Pericardium fibroblast (primary cell): ENCODE measurements at places on chromosomes 2 and 18. TPM values are rescaled to one million over a fixed set of nuclear protein-coding genes. Genes with fewer than 3 reads are reported as not detected.

GALR1 gene
- not detected in 2 replicates for total RNA-seq

AQP12B gene
- not detected in 2 replicates for total RNA-seq

ABCG8 gene
- not detected in 2 replicates for total RNA-seq

CPLX4 gene
- not detected in 2 replicates for total RNA-seq

VSNL1 gene
- 0.09 TPM in 1 of 2 replicates, not detected in the other for total RNA-seq

C2orf66 gene
- not detected in 2 replicates for total RNA-seq

MYO3B gene
- not detected in 2 replicates for total RNA-seq

METTL5 gene
- total RNA-seq, result 50.4 and 99.0 TPM in 2 replicates

ADRA2B gene
- under 0.01 TPM in 1 of 2 replicates, not detected in the other for total RNA-seq

SPP2 gene
- not detected in 2 replicates for total RNA-seq

GCG gene
- not detected in 2 replicates for total RNA-seq

FAM124B gene
- not detected in 2 replicates for total RNA-seq

COA5 gene
- 12.7 and 24.8 TPM in 2 replicates for total RNA-seq

KCNE4 gene
- total RNA-seq, result 14.1 and 21.5 TPM in 2 replicates

MALL gene
- total RNA-seq, result 4.4 and 5.6 TPM in 2 replicates

RSAD2 gene
- not detected in 2 replicates for total RNA-seq

TRIM54 gene
- total RNA-seq, result not detected in 2 replicates

DNAH7 gene
- total RNA-seq, result 0.09 and 0.35 TPM in 2 replicates

ZEB2 gene
- total RNA-seq, result 31.3 and 37.8 TPM in 2 replicates

CRYGC gene
- total RNA-seq, result not detected in 2 replicates

DSC3 gene
- total RNA-seq, result 2.8 and 58.1 TPM in 2 replicates

XDH gene
- total RNA-seq, result not detected in 2 replicates

FBXO36 gene
- total RNA-seq, result 1.8 and 1.9 TPM in 2 replicates

PECR gene
- total RNA-seq, result 3.3 and 4.9 TPM in 2 replicates

GIGYF2 gene
- total RNA-seq, result 27.7 and 44.5 TPM in 2 replicates

NMS gene
- total RNA-seq, result not detected in 2 replicates

AMER3 gene
- total RNA-seq, result not detected in 2 replicates

ACMSD gene
- total RNA-seq, result not detected in 2 replicates

PIAS2 gene
- total RNA-seq, result 10.0 and 12.9 TPM in 2 replicates

MAB21L4 gene
- total RNA-seq, result not detected in 2 replicates

TUBA3E gene
- total RNA-seq, result not detected in 2 replicates

SCYGR7 gene
- total RNA-seq, result not detected in 2 replicates

UGT1A4 gene
- not detected in 2 replicates for total RNA-seq

VWA3B gene
- not detected in 2 replicates for total RNA-seq

DUSP19 gene
- 1.3 and 1.9 TPM in 2 replicates for total RNA-seq

DSG4 gene
- not detected in 2 replicates for total RNA-seq

GPAT2 gene
- total RNA-seq, result 1.3 and 3.7 TPM in 2 replicates

TMX3 gene
- total RNA-seq, result 33.4 and 47.8 TPM in 2 replicates

CAPN14 gene
- 0.09 TPM in 1 of 2 replicates, not detected in the other for total RNA-seq

SLC5A7 gene
- total RNA-seq, result not detected in 2 replicates

NAT8 gene
- total RNA-seq, result not detected in 2 replicates

RAB17 gene
- total RNA-seq, result 0.68 and 1.6 TPM in 2 replicates

CHST9 gene
- total RNA-seq, result not detected in 2 replicates

ELOA2 gene
- not detected in 2 replicates for total RNA-seq

ITGA4 gene
- total RNA-seq, result 9.7 and 11.3 TPM in 2 replicates

SPATA3 gene
- total RNA-seq, result not detected in 2 replicates

DNAH6 gene
- under 0.01 TPM in 1 of 2 replicates, not detected in the other for total RNA-seq

LAMA1 gene
- total RNA-seq, result 19.0 and 22.1 TPM in 2 replicates

SP9 gene
- total RNA-seq, result not detected in 2 replicates

POTEC gene
- not detected in 2 replicates for total RNA-seq

MTCL1 gene
- total RNA-seq, result 12.5 and 18.2 TPM in 2 replicates

NOL4 gene
- not detected in 2 replicates for total RNA-seq

OSBPL6 gene
- total RNA-seq, result 5.7 and 7.7 TPM in 2 replicates

TMEM37 gene
- total RNA-seq, result 2.0 and 7.6 TPM in 2 replicates

ERBB4 gene
- total RNA-seq, result not detected in 2 replicates

PRKAG3 gene
- not detected in 2 replicates for total RNA-seq

STARD7 gene
- 63.6 and 74.2 TPM in 2 replicates for total RNA-seq
